Smooth muscle cell of bladder (primary cell): ENCODE measurements at places on chromosomes 1 and 21. TPM values are rescaled to one million over a fixed set of nuclear protein-coding genes. Genes with fewer than 3 reads are reported as not detected.

LPAR3 gene
- 2.6 and 66.0 TPM in 2 replicates for total RNA-seq

NPR1 gene
- total RNA-seq, result 0.57 and 1.5 TPM in 2 replicates

BCL10 gene
- total RNA-seq, result 15.1 and 15.4 TPM in 2 replicates

SLAMF7 gene
- total RNA-seq, result not detected in 2 replicates

HTR6 gene
- not detected in 2 replicates for total RNA-seq

LIPI gene
- not detected in 2 replicates for total RNA-seq

TEDDM1 gene
- total RNA-seq, result not detected in 2 replicates

KCNE2 gene
- total RNA-seq, result not detected in 2 replicates

ACTA1 gene
- not detected in 2 replicates for total RNA-seq

PTGFR gene
- total RNA-seq, result 48.5 and 61.8 TPM in 2 replicates

LYPLAL1 gene
- total RNA-seq, result 25.6 and 38.6 TPM in 2 replicates

RCSD1 gene
- 0.09 TPM in 1 of 2 replicates, not detected in the other for total RNA-seq

DNALI1 gene
- total RNA-seq, result 1.7 and 4.0 TPM in 2 replicates

PTPRF gene
- 34.4 and 42.6 TPM in 2 replicates for total RNA-seq

GBP7 gene
- not detected in 2 replicates for total RNA-seq

MIXL1 gene
- total RNA-seq, result not detected in 2 replicates

BACH1 gene
- total RNA-seq, result 73.7 and 82.4 TPM in 2 replicates

KCNK1 gene
- 6.7 and 9.5 TPM in 2 replicates for total RNA-seq

GBP1 gene
- total RNA-seq, result 16.5 and 26.9 TPM in 2 replicates

RASAL2 gene
- 12.1 and 16.0 TPM in 2 replicates for total RNA-seq

GUCA2B gene
- total RNA-seq, result not detected in 2 replicates

APOBEC4 gene
- not detected in 2 replicates for total RNA-seq

TNFSF4 gene
- total RNA-seq, result 1.4 and 2.8 TPM in 2 replicates

HES3 gene
- not detected in 2 replicates for total RNA-seq

SHE gene
- total RNA-seq, result under 0.01 and 0.09 TPM in 2 replicates

DLGAP3 gene
- total RNA-seq, result under 0.01 TPM in 2 replicates

BNIPL gene
- 0.14 and 0.18 TPM in 2 replicates for total RNA-seq
